ENCODE measurements at places on chromosomes 11 and 22.

DNA sequence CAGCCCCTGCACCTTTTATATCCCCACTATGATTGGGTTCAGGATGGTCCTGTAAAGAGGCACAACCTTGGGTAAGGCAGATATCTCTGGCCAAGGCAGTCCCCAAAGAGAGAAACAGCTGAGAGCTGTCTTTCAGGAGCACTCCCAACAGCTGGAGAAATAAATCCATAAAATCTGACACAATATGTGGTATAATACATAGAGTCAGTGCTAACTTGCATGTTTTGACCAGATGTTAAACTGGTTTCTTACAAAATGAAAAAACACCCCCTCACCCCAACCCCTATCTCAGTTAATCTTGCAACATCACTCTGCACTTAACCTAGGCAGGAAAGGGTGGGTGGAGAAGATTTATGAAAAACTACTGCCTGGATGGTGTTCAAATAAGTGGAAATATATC is 44.0 kb upstream of the C11orf87 start:
- no peak for DNase-seq

DNA sequence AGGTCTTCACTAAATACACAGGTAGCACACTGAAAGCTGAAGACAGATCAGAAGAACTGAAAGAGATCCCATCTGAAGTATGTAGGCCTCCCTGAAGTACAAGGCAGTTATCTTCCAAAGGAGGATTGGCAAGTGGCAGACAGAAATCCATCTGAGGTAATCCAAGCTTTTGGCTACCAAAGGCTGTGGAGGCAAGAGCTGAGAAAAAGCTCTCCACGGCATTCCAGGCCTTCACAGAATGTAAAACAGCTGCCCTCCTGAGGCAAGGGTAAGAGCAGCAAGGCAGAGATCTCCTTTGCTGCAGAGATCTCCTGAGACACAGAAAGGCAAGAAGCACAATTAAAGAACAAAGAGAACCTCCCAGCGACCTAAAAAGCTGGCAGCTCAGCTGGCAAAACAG is 19.1 kb downstream of the PIK3C2A start:
- no peak for DNase-seq

DNA sequence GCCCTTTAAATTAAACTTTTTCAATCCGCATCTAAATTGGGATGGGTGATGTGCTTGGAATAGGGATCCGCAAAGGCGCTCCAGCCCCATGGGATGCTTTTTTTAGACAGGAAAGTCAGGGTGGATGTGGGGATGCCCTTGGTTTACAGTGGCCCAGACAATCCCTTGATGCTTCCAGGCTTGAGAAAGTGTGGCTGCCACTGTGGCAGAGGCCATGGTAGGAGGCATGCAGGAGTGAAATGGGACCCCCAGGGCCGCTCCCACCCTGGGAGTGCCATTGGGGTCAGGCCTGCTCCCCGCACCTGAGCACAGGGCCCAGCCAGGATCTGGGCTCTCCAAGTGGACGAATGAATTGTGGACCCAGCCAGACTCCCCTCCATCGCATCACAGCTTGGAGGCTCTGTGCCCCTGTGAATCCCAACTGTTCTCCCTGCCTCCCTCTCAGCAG is 75.8 kb downstream of the COMMD9 start:
- no peak for DNase-seq

GRCh38 chr11:129034001-129034400 is 91.3 kb upstream of the TP53AIP1 start:
- no peak for DNase-seq

- DNase-seq = no peak
These were observed 566 bp downstream of the DDB1 start for GRCh38 chr11:61332281-61332796.

All from stimulated activated CD8-positive, alpha-beta memory T cell treated with anti-CD3 and anti-CD28 coated beads, Interleukin-4, amount 100 ng/mL, for 24 hours (primary cell).